Activated T-helper 9 cell treated with anti-CD3 and anti-CD28 coated beads, Interleukin-2, amount 50 U/mL, for 16 hours (primary cell): ENCODE measurements at places on chromosomes 7 and 10.

GRCh38 chr10:132539894-132540293 is 2.3 kb downstream of the INPP5A start:
- DNase-seq: no peak

- no peak for DNase-seq
Observed at GRCh38 chr7:33961948-33962347, 56.6 kb downstream of the BMPER start.

DNA sequence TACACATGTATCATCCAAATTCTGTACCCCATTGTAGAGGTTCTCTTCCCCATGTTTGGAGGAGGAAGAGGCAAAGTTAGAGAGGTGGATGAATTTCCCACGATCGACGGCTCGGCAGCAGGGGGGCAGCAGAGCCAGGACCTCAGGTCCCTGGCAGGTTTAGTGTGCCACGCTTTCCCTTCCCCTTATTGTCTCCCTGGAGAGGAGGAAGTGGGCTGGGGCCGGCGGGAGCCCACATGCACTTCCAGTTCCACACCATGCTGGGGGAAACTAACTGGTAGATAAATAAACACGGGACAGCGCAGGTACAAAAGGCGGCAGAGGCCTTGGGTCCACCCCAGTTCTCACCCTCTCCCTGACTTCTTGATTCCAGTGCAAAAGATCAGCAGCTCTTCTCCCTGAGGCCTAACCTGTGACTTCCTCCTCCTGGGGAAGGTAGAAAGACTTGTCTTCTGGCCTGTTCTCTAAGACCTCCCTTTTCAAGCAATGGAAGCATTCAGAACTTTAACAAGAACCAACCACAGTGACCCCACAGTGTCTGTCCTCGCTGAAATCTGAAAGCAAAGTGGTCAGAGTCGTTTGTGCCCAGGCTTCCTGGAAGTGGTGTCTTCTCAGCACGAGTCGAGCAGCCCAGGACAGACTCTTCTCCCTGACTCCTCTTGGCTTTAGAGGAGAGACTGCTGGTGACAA is 30.5 kb upstream of the SRGN start:
- no peak for DNase-seq

GRCh38 chr7:28156401-28156800 is 24.2 kb downstream of the JAZF1 start:
- DNase-seq: no peak
